ENCODE measurements at places on chromosomes 12 and 14. TPM values are rescaled to one million over a fixed set of nuclear protein-coding genes. Genes with fewer than 3 reads are reported as not detected.

LTBR gene
- 62.1 TPM for total RNA-seq

IRAK3 gene
- 21.9 TPM for total RNA-seq

IAPP gene
- total RNA-seq = 1.4 TPM

ZNF705A gene
- 10.6 TPM for total RNA-seq

TESPA1 gene
- total RNA-seq = 2.2 TPM

SLC2A3 gene
- 202 TPM for total RNA-seq

Data from umbilical cord (tissue), 2 donors.